GM12878 (cell line): ENCODE measurements at places on chromosomes 12 and 14. TPM values are rescaled to one million over a fixed set of nuclear protein-coding genes. Genes with fewer than 3 reads are reported as not detected.

The COA8 gene
- polyA plus RNA-seq = 67.6 TPM in 2 replicates

The P2RX2 gene
- polyA plus RNA-seq = not detected in 2 replicates

The CTSG gene
- not detected in 2 replicates for polyA plus RNA-seq

The GLT1D1 gene
- 1.5 and 1.7 TPM in 2 replicates for polyA plus RNA-seq

The KLRG1 gene
- polyA plus RNA-seq = 2.4 and 4.0 TPM in 2 replicates

The ALG10B gene
- 4.2 and 5.4 TPM in 2 replicates for polyA plus RNA-seq

GRCh38 chr12:114894076-114894475 is 210.1 kb upstream of the TBX3 start:
- no peak for DNase-seq
- H3K27ac ChIP-seq = no peak overlapping the region
- no peak overlapping the region for H3K4me3 ChIP-seq
- no peaks in the 10 kb centered on the region for H3K4me1 ChIP-seq
- no peaks in the 10 kb centered on the region for H3K27me3 ChIP-seq

DNA sequence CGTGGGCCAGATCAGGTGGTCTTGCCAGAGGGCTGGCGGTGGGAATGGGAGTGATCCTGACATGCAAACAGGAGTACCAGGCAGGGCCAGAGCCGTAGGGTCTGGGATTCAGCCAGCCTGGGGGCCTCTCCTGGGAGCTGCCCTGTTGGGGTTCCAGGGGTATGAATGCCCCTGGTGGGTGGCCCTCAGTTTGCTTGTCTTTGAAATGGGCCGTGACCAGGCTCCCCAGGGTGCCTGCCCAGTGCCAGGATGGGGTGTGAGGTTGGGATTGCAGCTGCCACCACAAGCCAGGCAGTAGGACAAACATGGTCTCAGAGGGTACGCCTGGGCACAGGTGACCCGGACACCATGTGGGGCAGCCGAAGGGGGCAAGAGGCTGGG is 168.8 kb downstream of the KIF26A start:
- H3K27me3 ChIP-seq = no peaks in the 10 kb centered on the region; the same call in 1 of the 2 replicates
- H3K27ac ChIP-seq = no peak overlapping the region
- no peaks in the 10 kb centered on the region for H3K36me3 ChIP-seq
- DNase-seq = no peak

DNA sequence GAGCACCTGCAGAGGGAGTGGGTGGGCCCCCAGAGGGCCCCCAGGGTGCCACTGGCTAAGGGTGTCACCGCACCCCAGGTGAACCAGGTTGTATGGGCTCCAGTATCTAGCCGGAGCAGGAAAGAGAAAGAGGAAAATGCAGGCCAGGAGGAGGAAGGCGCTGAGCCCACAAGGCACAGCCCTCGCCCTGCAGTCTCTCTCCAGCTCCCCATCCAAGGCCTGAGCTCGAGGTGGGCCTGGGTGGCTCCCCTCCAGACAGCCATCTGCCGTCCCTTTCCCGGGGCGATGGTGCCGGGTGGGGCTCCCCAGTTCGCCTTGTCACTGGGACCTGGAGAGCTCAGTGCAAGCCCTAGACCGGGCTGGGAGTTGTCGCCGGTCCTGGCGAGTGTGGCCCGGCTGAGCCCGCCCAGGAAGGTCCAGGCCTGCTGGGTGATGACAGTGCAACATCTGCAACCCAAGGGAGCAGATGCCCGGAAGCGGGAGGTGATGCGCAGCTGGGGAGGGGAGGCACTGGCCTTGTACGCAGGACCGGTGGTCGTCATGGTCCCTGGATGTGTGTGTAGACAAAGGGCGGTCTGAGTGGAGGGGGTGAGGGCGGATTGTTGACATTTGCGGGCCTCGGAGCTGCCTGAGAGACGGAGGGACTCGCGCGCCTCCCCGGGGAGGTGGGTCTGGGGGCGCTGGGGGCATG is 716 bp downstream of the TMEM179 start:
- H3K27ac ChIP-seq = no peak overlapping the region
- no peak for DNase-seq
- no peak overlapping the region for H3K4me3 ChIP-seq
- peaks cover 2% of the 10 kb centered on the region; the same call in 1 of the 2 replicates for H3K27me3 ChIP-seq
- H3K36me3 ChIP-seq = no peaks in the 10 kb centered on the region
- no peaks in the 10 kb centered on the region for H3K4me1 ChIP-seq

DNA sequence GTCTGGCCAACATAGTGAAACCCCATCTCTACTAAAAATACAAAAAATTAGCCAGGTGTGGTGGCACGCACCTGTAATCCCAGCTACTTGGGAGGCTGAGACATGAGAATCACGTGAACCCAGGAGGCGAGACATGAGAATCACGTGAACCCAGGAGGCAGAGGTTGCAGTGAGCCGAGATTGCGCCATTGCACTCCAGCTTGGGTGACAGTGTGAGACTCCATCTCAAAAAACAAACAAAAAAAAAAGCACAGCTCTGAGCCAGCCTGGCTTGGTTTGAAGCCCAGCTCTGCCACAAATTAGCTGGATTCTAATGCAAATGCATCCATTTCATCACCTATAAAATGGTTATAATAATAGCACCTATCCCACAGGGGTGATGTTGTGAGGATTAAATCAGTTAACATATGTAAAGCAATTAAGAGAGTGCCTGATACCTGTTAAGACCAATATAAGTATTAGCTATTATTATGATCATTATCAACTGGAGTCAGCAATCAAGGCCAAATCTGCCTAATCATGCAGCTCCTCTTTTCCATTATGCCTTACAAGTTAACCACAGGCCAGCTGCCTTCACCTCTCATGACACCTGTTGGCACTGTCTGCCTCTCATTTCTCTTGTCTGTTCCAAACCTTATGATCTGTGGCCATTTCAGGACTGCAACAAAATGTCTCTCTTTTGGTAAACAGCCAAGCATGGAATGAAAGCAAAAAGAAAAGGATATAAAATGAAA is 2.1 kb downstream of the GNPTAB start:
- H3K36me3 ChIP-seq = no peaks in the 10 kb centered on the region
- H3K4me1 ChIP-seq = peaks cover 10% of the 10 kb centered on the region
- H3K27me3 ChIP-seq = no peaks in the 10 kb centered on the region
- H3K4me3 ChIP-seq = peak overlapping the region; percentile 94

DNA sequence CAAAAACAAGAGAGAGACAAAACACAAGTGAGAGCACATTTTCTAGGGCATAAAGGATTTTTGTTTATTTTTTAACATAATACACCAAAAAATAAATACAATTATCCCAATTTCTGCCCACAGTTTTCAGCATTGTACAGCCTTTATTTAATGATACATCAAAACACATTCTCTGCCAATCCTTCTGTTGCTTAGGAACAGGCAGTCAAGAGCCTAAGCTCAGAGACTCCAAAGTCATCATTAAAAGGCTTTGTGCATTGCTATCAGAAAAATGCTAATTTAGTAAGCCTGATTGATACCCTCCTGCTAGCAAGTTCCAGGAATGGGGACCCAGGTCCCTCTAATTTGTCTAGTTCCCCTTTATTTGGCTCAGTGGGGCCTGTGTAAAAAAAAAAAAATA is 536.5 kb downstream of the RPS29 start:
- no peaks in the 10 kb centered on the region for H3K27me3 ChIP-seq
- H3K36me3 ChIP-seq = no peaks in the 10 kb centered on the region
- DNase-seq = no peak
- no peak overlapping the region for H3K27ac ChIP-seq

DNA sequence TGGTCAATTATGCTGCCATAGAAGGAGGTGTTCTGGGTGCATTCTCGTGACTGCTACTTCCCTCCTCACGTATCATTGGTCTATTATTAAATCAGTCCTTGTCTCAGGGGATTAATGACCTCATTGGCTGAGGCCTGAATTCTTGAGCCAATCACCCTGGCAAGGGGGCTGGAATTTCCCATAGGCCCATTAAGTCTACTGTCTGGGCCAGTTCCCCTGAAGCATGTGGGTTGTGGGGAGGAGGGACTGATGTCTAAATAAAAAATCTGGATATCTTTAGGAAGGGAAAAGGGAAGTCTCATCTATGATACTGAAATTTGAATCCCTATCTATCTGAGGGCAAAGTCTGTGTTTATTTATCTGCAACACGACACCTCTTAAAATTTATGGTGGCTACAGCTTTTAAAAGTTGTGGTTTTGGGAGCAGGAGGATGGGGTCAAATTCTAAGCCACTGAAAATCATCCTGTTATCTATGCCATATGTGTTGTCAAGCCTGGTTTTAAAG is 71.9 kb downstream of the DYRK2 start:
- no peaks in the 10 kb centered on the region; the same call in none of the 2 replicates for H3K27me3 ChIP-seq
- H3K4me3 ChIP-seq = no peak overlapping the region
- H3K27ac ChIP-seq = no peak overlapping the region
- H3K36me3 ChIP-seq = no peaks in the 10 kb centered on the region
- no peak for DNase-seq

DNA sequence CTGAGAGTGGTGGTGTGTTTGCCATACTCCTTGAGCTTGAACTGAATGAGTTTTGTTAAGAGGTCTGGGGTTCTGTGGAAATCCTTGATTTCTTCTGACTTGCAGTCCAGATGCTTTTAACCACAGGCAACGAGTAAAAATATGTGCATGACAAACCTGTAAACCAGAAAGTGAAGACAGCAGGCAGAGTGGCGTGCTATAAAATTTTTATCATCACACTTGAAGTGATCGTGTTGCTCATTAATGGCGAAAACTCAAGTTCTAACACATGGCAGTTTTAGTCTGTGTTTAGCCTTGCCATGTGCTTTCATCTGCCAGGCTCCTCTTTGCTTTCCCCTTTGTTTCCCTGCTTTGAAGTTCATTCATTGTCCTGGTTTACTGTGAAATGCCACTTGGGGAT is 28.0 kb downstream of the TXNRD1 start:
- H3K4me1 ChIP-seq = no peaks in the 10 kb centered on the region
- DNase-seq = no peak
- H3K4me3 ChIP-seq = no peak overlapping the region
- H3K27me3 ChIP-seq = no peaks in the 10 kb centered on the region
- H3K27ac ChIP-seq = no peak overlapping the region

DNA sequence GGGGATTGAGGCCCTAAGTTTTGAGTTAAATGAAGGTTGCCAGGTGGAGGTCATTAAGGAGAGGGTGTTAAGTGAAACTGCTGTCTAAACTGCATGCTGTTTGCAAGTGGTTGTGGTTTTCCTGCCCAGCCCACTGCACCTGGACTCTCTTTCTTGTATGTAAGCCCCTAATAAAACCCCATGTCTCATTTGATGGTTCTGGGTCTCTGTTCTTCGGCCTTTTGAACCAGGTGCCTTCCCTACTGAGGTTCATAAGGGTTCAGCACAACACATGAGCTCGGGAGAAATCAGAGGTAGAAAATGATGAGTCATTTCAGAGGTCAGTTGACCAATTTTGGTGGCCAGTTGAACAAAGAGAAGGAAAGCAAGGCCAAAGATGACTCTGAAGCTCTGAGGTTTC is 382.5 kb downstream of the RPS29 start:
- no peaks in the 10 kb centered on the region for H3K4me1 ChIP-seq
- no peaks in the 10 kb centered on the region for H3K36me3 ChIP-seq
- DNase-seq = no peak
- H3K27me3 ChIP-seq = no peaks in the 10 kb centered on the region
- H3K27ac ChIP-seq = no peak overlapping the region

DNA sequence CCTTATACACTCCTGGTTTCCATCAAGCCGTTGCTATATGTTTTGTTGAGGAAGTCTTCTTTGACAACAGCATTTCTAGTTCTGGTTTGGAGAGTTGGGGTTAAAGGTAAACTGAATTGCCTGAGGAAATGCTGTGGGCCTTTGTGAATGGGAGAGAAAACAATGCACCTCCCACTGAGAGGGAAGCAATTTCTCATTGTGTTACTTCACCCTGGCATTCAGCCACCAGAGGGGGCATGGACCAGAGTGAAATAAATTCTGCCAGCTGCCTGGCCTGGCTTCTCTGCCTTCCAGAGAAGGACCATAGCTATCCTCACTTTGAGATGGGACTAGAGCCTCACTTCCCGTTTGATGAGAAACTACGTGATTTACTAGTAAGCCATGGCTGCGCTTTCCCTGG is 475.3 kb downstream of the EGLN3 start:
- H3K4me3 ChIP-seq = no peak overlapping the region
- no peak overlapping the region for H3K27ac ChIP-seq
- no peak for DNase-seq
- no peaks in the 10 kb centered on the region for H3K36me3 ChIP-seq
- H3K4me1 ChIP-seq = no peaks in the 10 kb centered on the region
- H3K27me3 ChIP-seq = no peaks in the 10 kb centered on the region

DNA sequence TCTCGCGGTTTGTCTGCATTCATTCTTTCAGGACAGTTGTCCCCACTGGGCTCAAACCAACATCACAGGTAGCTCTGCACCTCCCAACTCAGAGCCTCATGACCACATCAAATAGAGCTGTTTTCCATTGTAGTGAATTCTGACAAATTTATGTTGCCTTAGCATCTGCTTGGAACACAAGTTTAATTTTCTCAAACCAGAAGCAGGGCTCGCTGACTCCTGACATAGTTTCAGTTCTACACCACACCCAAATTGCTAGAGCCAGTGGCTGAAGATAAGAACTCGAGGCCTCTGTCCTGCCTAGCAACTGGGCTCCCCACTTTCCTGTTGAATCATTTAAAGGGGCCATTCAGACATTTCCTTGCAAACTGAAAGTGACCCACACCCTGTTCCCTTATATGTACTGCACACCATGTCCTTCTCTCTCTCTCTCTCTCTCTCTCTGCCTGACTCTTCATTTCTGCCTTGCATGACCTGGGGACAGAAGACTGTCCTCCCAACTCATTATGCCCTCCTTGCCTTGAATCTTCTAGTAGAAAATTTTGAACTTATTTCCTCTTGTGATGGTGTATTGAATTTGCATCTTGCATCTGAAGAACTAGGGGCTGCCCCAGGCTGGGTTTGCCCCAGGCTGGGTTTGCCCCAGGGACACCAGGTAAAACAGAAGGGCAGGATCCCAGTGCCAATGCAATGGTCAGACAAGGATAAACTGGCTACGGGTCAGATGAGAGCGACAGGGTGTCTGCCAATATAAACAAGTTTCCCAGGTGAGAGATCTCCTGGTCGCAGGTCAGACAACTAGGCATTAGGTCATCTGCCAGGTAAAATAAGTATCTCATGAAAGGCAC is 9.7 kb upstream of the WSCD2 start:
- H3K27me3 ChIP-seq = no peaks in the 10 kb centered on the region
- no peak overlapping the region for H3K27ac ChIP-seq
- no peak for DNase-seq
- no peak overlapping the region for H3K4me3 ChIP-seq

GRCh38 chr12:54572881-54573280 is 15.6 kb downstream of the PPP1R1A start:
- no peak overlapping the region for H3K27ac ChIP-seq
- H3K27me3 ChIP-seq = no peaks in the 10 kb centered on the region
- no peak for DNase-seq
- H3K4me1 ChIP-seq = no peaks in the 10 kb centered on the region

GRCh38 chr14:69037790-69038454 is 58.8 kb upstream of the ACTN1 start:
- H3K27ac ChIP-seq = no peak overlapping the region
- no peak overlapping the region for H3K4me3 ChIP-seq
- no peaks in the 10 kb centered on the region for H3K36me3 ChIP-seq
- no peak for DNase-seq
- no peaks in the 10 kb centered on the region for H3K4me1 ChIP-seq

GRCh38 chr12:131115766-131116467 is 162.2 kb downstream of the ADGRD1 start:
- H3K36me3 ChIP-seq = no peaks in the 10 kb centered on the region
- no peaks in the 10 kb centered on the region for H3K27me3 ChIP-seq
- no peak overlapping the region for H3K4me3 ChIP-seq
- no peaks in the 10 kb centered on the region for H3K4me1 ChIP-seq
- no peak for DNase-seq
- no peak overlapping the region for H3K27ac ChIP-seq
